Chondrocyte (in vitro differentiated cells): ENCODE measurements at places on chromosomes 7 and 10. TPM values are rescaled to one million over a fixed set of nuclear protein-coding genes. Genes with fewer than 3 reads are reported as not detected.

GRCh38 chr10:62577076-62577475, 202.9 kb downstream of the ZNF365 start:
- no peak for DNase-seq

DNA sequence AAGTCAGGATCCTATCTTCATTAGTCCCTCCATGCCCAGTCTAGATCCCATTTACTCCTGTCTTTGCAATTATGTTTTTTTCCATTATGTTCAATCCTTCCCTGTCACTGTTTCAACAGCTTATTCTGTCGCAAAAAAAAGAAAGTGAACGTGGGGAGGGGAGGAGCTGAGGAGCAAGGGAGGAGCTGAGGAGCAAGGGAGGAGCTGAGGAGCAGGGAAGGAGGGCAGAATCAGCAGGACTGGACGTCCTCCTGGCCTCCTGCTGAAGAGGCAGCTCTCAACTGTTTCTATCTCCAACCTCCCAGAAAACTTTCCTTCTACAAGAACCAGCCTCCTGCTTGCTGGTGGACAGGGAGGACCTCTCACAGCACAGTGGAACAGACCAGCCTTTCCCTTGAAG, 26.0 kb downstream of the LARP4B start:
- no peak for DNase-seq

DNA sequence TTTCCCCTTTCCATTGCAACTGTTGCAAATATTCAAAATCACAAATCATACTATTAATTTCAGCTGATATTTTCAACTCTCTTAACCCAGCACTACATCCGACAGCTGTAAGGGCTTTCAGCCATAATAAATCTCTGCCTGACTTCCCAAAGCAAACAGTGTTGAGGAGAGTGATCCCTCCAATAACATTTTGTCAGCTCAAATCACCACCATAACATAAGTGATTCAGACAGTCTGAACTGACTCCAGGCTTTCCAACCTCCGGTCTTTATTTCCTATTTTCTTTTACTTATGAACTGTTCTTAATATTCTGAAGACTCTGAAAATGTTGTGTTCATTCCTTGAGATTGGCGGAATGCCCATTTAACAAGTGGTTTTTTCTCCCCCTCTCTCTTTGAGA, 1085.9 kb downstream of the GATA3 start:
- no peak for DNase-seq

- no peak for DNase-seq
Observed at GRCh38 chr7:123024989-123025758, 29.7 kb upstream of the TAS2R16 start.

EPO gene
- not detected in 3 replicates for total RNA-seq

HOXA10 gene
- 0.12 to 0.21 TPM in 2 of 3 replicates, not detected in the other for total RNA-seq

CHRM2 gene
- total RNA-seq: 0.07 TPM in 1 of 3 replicates, not detected in the others

SPAM1 gene
- total RNA-seq: not detected in 3 replicates

CALCR gene
- 0.10 to 0.20 TPM in 2 of 3 replicates, not detected in the other for total RNA-seq

WIPF3 gene
- total RNA-seq: 0.10 to 0.65 TPM (median 0.51 TPM) in 3 replicates
